ENCODE measurements at places on chromosomes 6 and 20.

GRCh38 chr6:17622144-17622543, 22.0 kb downstream of the FAM8A1 start:
- no peak for DNase-seq

- no peak for DNase-seq
Observed at GRCh38 chr20:12264711-12265110, 347.0 kb downstream of the BTBD3 start.

DNA sequence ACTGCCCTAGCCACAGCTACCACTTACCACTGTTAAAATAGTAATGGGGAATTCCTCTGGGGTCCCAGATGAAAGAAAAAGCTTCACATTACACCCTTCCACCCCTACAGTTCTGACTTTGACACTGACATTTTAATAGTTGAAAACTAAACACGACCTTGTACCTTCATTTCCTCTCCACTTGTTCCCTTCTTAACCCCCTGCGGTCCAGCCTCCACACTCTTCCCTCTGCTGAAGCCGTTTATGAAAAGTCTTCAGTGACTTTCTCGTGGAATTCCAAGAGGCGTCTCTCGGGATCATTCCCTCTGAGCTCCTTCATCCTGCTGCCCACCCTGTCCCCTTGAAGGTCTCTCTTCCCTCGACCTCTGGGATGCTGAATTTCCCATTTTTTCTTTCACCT, 36.6 kb upstream of the TIAM2 start:
- no peak for DNase-seq

- no peak for DNase-seq
Observed at GRCh38 chr20:32483351-32484224, 101.5 kb downstream of the NOL4L start.

- no peak for DNase-seq
Observed at GRCh38 chr6:72419966-72420365, 201.9 kb upstream of the KCNQ5 start.

GRCh38 chr6:73231986-73232391, 6.7 kb upstream of the KHDC1L start:
- no peak for DNase-seq

DNA sequence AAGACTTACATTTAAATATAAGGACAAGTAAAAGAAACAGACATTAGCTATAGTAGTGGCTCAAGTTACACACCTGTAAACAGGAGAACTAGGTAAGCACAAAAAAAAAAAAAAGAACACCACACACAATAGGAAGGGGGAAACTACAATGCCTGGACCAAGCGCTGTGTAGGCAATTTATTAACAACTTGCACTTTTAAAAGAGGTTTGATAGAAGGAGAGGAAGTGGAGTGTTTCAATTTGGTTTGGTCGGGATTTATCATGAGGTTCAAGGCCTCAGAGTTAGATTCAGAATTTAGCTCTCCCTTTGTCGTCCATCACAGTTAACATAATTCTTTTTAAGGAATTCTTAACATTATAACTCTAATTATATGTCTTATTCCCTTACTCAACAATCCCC, 1.1 kb upstream of the USP49 start:
- DNase-seq: no peak

- DNase-seq: no peak
Observed at GRCh38 chr6:125346201-125346925, 44.6 kb upstream of the HDDC2 start.

- no peak for DNase-seq
Observed at GRCh38 chr20:1423625-1424106, 30.8 kb upstream of the FKBP1A start.

DNA sequence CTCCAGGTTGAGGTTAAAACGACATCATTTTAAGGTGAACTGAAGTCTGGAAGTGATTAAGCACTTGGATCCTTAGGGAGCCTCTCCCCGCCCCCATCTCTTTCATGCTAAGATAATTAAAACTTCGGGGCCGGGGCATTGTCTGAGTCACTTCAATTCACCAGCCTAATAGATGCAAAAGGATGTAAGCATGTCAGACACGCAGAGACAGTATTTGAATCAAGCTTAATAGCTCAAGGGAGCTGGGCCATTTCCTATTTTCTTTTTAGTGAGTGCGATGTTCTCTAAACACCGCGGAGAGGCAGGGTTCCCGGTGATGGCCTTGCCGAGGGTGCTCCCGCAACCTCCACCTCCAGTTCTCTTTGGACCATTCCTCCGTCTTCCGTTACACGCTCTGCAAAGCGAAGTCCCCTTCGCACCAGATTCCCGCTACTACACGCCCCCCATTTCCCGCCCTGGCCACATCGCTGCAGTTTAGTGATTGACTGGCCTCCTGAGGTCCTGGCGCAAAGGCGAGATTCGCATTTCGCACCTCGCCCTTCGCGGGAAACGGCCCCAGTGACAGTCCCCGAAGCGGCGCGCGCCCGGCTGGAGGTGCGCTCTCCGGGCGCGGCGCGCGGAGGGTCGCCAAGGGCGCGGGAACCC, 516 bp upstream of the IRF4 start:
- DNase-seq: no peak

DNA sequence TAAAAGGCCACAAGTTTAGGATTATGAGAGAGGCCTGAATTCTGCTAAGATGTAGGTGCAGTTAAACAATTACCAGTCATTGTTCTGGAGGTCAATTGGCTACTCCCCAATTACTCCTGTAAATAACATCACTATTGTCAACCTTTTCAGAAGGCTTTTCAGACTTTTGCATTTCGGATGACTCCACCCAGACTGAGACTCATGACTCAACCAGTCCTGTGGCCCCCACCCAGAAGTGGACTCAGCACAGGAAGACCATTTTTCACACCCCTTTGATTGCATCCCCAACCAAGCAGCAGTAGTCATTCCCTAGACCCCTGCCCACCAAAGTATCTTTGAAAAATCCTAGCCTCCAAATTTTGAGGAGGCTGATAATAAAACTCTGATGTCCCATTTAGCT, 139.3 kb upstream of the SLC22A16 start:
- DNase-seq: no peak

DNA sequence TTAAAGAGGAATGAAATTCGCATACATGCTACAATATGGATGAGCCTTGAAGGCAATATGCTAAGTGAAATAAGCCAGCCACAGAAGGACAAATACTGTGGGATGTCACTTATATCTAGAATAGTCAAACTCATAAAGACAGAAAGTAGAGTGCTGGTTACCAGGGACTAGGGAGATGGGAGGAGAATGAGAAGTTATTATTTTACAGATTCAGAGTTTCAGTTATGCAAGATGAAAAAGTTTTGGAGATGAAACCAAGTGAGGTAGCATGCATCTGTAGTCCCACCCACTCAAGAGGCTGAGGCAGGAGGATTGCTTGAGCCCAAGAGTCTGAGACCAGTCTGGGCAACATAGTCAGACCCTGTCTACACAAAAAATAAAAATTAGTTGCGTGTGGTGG, 82.5 kb upstream of the ARID1B start:
- DNase-seq: no peak

DNA sequence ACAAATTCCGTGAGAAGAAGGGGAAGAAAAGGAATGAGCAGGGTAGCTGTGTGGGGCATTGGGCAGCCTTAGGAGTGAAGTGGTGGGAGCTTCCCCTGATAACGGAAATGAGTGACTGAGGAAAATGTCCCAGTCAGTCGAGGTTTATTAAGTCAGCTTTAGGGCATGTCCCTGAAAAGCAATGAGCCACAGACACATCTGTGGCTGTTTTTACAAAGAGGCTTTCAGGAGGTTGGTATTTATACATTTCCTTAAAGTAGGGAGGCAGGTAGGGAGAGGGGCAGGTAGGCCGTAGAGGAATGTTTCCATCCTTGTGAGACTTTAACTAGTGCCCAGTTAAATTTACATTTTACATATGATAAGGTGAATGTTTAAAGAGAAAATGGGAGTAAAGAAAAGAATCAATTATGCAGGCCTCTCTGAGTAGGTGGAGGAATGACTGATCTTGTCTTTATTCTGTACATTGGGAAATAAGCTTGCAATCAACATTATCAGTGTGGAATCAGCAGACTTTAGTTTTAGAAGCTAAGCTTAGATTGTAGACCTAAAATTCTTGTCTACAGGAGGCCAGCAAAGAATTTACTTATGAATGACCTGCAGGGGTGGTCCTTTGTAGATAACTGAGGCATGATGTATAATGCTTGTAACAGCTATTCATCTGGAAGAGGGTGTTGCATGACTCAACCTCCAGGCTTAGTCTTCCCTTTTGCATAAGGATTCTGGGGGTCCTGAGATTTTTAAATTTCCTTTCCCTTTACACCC, 18.5 kb downstream of the SLC22A2 start:
- DNase-seq: no peak

- no peak for DNase-seq
Observed at GRCh38 chr20:48128436-48128835, 343.2 kb upstream of the SULF2 start.

- no peak for DNase-seq
Observed at GRCh38 chr20:10716855-10717254, 43.1 kb upstream of the JAG1 start.

GRCh38 chr20:6579417-6579816, 188.1 kb upstream of the BMP2 start:
- no peak for DNase-seq

DNA sequence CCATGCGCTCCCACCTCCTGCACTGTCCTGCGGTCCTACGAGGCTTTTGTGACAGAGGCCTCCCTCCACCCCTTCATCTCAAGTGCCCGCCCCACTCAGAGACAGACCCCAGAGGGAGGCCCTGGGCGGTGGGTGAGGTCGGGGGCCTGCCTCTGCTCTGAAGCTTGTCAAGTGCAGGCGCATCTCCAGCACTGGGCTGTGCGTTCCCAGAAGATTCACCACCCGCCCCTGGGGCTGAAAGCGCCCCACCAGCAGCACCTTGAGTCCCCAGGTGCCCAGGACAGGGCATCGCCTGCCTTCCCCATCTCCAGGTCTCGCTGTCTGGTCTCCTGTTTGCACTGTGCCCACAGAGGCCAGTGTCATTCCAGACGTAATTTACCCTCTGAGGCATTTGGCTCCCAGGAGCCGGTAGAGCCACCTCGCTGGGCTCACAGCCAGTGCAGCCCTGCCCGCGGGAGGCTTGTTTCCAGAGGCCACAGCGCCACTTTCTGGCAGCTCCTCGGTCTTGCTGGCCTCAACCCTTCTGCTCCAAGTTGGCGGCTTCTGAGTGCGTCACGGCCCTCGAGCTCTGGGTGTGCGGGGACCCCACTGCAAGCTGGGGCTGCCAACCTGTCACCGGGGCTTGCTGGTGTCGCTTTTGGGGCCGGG, 191.1 kb downstream of the TAF4 start:
- DNase-seq: no peak

GRCh38 chr6:11729076-11729475, 49.5 kb downstream of the ADTRP start:
- no peak for DNase-seq

DNA sequence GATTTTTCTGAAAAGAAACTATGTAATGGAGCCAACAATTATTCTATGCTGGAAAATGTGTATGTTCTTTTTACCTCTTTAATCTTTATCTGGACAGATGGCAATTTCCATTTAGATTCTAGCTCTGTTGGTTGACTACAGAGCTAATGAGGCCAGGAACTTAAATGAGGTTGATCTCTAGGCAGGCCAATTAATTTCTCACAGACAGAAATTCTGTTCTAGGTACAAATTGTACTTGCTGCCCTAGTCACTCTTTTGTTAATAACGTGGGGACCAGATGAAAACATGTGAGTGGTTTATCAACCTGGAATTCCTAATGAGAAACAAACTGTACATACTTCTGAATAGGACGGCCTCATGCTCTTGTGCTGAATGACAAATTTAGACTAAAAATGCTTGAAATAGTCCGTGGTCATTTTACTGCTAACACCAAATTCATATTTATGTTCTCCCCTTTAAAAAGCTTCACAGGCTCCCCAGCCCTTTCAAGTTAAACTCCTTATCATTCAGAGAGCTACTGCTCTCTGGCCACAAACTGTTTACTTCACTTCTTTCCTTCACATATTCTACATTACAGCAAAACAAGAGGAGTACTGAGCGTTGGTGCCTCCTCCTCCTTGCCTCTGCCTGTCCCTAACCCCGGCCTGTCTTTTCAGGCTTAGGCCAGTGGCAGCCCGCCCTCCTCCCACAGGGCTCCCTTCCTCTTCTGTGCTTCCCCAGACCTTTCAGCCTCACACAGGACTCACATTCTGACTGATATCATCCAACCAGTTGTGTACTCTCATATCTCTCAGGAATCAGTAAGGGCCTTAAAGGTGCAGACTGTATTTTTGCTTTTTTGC, 41.4 kb downstream of the DTNBP1 start:
- DNase-seq: no peak

- DNase-seq: no peak
Observed at GRCh38 chr6:164178679-164179332, 764.3 kb downstream of the QKI start.

DNA sequence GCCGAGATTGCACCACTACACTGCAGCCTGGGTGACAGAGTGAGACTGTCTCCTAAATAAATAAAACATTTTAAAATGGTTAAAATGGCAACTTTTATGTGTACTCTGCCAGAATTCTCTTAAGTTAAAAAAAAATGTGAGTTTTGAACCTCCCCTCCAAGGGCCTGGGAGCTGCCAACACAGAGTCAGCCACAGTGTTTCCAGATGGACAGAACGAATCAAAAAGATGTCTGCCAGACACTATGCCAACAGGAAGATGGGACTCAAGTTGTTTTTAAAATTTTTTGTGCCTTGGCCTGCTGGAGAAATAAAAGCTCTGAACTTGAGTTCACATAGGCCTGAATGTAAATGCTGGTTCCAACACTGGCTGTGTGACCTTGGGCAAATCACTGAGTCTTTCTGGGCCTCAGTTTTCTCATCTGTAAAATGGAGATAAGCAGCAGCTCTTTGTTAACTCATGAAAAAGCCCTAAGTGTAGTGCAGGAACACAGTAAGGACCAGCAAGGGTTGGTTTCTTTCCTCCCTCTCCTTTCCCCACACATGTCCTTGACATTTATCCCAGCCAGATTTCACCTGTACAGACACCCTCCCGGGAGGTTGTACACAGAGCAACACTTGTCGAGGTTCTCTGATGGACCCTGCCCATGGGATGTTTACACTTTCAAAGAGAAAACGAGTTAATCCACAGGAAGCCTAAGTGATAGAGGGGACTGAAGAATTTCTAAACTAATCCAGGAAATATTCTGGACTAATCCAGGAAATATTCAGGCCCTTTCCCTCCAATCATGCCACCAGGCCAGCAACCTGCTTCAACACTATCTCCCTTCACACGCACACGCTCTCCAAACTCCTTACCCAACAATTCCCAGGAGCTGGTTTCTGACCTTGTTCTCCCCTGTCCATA, 35.0 kb downstream of the MRPL14 start:
- DNase-seq: no peak

GRCh38 chr20:52518735-52519134, 327.2 kb upstream of the ZFP64 start:
- DNase-seq: no peak

DNA sequence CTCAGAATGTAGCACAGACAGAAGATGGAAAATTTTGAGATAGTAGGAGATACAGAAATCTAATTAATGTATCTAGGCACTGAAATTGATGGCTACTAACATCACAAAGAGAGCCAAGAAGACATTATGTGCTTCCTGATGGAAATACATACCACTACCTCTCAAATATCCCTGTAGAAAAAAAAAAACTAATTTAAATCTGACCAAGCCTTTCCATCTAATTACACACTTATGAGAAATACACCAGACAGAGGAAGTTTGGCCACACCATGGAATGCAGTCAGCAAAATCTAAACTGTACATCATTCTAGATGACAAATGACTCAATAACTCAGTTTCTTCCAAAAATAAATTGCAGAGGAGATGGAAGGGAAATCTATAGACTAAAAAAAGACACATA, 18.9 kb downstream of the VPS52 start:
- no peak for DNase-seq
